ENCODE measurements at places on chromosomes 5 and 9.

GRCh38 chr5:138844125-138844461 is 31.0 kb downstream of the LRRTM2 start:
- DNase-seq, result no peak

- no peak for DNase-seq
These were observed 66.0 kb upstream of the CXCL14 start for GRCh38 chr5:135644816-135645215.

- no peak for DNase-seq
These were observed 172.4 kb downstream of the SYK start for GRCh38 chr9:90974016-90974415.

- no peak for DNase-seq
These were observed 8.4 kb upstream of the ACOT12 start for GRCh38 chr5:81402192-81402930.

GRCh38 chr5:138639326-138639725 is 64.1 kb upstream of the HSPA9 start:
- DNase-seq, result no peak

DNA sequence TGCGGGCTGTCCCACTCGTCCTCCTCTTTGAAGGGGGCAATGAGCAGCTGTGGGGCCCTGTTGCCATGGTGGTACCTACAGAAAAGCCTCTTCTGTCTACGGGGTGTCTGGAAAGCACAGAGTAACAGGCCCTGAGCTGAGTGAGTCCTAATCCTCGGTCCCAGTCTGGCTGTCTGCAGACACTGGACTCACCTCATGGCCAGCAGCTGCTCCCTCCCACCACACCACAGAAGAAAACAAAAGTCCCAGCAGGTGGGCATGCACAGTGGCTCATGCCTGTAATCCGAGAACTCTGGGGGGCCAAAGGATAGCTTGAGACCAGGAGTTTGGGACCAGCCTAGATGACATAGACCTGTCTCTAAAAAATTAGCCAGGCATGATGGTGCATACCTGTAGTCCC is 19.9 kb downstream of the P4HA2 start:
- no peak for DNase-seq
